ENCODE measurements at places on chromosomes 2 and 18.

GRCh38 chr2:130390460-130391057 is 34.7 kb downstream of the PTPN18 start:
- no peak for DNase-seq

DNA sequence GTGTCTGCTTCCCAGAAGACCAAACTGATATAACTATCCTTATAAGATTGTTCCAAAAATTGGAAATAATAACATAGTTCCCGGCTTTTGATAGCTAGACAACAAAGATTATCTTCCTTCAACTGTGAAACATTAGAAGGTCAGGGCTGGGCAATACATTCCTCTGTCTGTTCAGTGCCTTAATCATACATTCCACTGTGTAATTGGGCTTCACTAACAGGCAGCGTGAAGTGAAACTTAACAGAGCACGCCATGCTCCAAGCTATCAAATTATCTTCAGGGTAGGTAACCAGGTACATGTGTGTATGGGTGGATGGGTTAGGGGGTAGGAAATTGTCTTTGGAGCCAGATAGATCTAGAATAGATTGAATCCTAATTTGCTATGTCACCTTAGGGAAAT is 23.5 kb upstream of the ARL5A start:
- no peak for DNase-seq

GRCh38 chr2:1394709-1395408 is 18.4 kb upstream of the TPO start:
- no peak for DNase-seq

- DNase-seq: no peak
Measured at GRCh38 chr18:45733535-45733934, 9.6 kb downstream of the SLC14A1 start.

DNA sequence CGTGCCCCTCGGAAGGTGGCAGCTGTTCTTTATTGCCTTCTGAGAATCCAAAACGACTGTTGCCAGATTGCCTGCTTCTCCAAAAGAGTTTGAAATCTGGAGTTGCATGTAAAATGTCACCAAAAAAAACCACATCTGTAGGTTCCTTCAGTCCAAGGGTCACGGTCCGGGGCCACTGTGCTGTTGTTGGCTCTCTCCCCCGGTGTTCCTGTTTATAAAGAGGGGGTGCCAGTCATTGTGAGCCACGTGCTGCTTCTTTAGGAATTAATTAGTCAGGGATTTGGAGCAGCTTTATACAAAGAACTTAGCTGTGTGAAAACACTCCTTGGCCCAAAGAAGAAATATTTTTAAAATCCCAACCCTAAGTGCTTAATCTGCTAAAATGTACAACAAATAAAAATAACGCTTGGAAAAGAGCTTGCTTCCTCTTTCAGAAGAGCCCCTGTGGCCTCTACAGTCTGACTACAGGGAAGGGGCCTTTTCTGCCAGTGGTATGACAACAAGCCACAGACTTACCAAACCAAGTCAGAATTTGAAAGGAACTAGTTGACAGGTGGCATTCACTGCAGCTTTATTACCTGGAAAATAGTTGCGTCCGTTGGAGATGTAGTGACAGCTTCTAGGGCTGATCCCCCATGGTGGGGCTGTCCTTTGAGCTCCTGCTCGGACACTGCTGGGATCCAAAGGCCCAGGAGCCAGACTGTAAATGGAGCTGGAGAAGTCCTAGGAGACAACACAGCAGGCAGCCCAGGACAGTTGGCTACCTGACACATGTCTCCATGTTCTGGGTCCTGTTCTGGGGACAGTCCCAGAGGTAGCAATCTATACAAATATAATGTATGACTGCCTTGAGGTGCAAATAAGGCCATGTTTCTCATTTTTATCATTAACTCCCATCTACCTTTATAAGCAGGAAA is 84.5 kb upstream of the SLC1A4 start:
- DNase-seq: no peak

DNA sequence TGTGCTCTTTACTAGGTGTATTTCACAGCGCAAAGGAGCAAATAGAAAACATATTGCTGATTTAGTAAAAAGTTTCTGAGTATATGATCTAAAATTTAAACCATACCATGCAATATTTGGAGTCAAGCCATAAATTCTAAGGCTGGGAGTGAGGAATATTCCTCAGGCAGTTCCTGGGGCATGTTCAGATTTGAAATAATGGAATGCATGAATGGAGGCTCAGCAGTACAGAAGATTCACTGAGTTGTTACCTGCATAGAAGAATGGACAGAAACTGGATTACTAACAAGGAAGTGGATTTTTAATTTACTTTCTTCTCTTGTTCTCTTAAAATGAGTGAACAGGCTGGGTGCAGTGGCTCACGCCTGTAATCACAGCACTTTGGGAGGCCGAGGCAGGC is 441.0 kb upstream of the MAP2 start:
- DNase-seq: no peak

GRCh38 chr2:205539603-205540002 is 142.7 kb upstream of the NRP2 start:
- no peak for DNase-seq

- no peak for DNase-seq
Measured at GRCh38 chr2:226131299-226131784, 668.3 kb downstream of the IRS1 start.

All from activated CD4-positive, CD25-positive, alpha-beta regulatory T cell treated with anti-CD3 and anti-CD28 coated beads, Interleukin-2, amount 50 U/mL, for 16 hours (primary cell).